ENCODE measurements at places on chromosomes 12 and 14.

DNA sequence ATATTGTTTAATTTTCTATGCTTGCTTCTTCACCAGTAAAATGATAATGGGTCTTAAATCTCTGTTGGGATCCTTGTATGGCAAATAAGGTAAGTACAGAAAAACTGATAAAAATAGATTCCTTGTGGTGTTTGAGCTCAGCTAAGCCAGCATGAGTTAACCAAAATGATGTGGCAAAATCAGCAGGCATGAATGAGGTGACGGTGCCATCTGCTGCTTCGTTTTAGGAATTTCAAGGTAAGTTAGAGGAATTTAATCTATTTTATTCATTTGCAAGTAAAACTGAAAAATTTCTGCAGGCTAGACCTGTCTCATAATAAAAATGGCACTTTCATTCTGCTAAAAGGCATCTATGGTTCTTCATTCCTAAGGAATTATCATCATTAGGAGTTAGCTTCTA is 10.0 kb upstream of the CLEC7A start:
- DNase-seq: no peak

DNA sequence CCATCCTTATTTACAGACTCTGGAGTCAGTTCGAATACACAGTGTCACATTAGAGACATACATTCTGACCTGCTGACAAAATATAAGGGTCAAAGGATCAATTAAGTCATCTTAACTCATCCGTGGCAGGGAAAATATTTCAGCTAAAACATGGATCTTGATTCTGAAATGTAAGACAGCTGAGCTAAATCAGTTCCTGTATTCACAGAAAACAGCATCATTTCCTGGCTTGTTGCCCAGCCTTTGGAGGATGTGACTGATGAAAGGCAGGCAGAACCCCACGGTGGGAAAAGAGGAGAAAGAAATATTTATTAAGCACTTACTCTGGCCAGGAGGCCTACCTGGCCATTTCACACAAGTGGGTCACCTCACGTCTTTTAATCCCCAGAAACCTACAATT is 101.9 kb downstream of the GAS2L3 start:
- DNase-seq: no peak

DNA sequence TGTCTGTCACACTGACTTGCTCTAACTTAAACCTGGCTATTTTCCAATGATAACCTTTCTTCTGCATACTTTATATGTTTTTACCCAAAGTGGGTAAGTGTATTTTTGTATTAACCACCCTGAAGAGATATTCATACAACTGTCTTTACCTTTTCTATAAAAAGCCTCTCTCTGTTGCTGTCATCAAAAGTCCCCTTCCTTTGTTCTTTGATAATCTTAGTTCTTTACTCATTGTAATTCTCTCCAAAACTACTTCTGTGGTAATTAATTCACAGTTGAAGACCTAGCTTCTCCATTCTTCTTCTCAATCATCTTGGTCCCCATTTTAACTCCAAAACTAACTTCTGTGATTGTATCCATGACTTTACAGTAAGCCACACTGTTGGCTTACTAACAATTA is 479.7 kb upstream of the MGAT4C start:
- no peak for DNase-seq

- DNase-seq: no peak
Measured at GRCh38 chr12:121799842-121800693, 3.7 kb upstream of the SETD1B start.

DNA sequence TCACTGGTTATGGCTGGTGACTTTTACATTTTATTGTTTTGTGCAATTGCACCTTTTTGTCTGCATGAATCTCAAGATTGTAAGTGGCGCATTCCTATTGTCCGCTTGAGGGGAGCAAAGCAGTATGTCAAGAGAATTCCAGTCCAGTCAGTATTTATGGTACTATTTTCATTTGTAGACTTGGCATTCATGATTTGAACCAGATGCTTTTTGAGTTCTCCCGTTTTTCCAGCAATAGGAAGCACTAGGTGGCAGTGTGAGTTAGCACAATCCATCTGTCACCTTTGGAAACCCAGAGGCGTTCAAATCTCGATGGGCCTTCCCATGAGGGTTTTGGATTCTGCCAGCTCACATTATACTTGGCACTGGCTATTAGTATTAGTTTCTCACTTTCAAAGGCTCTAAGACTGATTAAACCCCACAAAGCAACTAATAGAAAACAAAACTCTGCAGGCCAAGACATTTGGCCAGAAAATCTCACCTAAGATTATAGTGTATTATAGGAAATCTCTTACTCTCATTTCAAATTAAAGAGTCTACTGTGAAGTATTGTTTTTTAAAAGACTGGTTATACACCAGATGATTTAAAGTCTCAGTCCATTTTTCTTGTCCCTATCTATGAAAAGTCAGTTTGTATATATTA is 2.2 kb downstream of the DACT1 start:
- DNase-seq: peak; percentile 66

- no peak for DNase-seq
Measured at GRCh38 chr12:45756666-45757065, 27.2 kb downstream of the ARID2 start.

DNA sequence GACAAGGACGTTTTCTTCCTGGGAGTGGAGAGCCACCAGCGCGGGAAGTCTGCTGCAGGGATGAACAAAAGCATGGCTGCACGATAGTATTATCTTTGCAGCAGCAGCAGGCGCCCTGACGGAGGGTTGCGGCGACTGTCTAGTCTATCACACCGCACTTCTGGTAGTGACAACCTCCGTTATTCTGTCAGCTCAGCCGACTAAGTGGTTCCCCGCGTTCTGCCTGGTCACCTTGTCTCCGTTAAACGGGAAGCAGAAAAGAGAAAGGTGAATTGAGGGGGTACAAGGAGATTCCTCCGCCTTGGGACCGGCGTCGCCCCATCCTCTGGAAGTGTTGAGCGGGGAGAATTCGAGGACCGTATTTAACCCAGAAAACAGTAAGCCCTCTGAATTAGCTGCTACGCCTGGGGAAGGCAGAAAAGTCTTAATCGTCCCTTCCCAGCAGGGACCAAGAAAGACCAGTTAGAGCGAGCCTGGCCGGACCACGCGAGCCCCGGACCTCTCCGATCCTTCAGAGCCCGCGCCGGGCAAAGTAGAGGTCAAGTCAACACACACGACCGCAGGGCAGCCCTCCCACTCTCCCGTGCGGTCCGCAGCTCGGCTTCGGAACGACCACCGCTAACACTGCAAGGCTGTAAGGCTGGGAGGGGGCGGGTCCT is 536 bp upstream of the DAAM1 start:
- DNase-seq: no peak

- no peak for DNase-seq
Measured at GRCh38 chr14:72513965-72514659, 379.8 kb downstream of the DPF3 start.

DNA sequence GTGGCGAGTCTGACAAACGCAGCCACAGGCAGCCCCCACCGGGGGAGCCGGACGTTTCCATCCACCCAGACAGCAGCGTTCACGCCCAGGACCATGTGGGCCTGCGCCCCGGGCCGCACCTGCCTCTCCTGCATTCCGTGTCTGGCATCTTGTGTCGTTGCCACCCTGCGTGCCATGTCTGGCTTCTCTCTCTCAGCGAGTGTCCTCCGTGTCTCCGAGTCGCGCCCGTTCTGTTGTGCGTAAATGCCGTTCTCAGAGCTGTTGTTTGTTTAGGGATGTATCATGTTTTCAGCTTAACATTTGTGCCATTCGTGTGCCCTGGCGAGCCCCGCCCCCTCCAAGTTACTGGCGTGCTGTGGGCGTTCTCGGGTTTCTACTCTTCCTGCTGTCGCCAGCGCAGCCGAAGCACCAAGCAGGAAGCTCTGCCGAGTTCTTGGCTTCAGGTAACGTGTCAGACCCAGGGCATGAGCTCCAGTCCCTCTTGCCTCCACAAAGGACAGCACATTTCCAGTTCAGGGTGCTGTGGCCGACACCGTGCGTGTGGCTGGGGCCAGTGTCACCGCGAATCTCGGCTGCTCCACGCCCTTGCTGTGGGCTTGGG is 34.6 kb downstream of the NOC4L start:
- no peak for DNase-seq

DNA sequence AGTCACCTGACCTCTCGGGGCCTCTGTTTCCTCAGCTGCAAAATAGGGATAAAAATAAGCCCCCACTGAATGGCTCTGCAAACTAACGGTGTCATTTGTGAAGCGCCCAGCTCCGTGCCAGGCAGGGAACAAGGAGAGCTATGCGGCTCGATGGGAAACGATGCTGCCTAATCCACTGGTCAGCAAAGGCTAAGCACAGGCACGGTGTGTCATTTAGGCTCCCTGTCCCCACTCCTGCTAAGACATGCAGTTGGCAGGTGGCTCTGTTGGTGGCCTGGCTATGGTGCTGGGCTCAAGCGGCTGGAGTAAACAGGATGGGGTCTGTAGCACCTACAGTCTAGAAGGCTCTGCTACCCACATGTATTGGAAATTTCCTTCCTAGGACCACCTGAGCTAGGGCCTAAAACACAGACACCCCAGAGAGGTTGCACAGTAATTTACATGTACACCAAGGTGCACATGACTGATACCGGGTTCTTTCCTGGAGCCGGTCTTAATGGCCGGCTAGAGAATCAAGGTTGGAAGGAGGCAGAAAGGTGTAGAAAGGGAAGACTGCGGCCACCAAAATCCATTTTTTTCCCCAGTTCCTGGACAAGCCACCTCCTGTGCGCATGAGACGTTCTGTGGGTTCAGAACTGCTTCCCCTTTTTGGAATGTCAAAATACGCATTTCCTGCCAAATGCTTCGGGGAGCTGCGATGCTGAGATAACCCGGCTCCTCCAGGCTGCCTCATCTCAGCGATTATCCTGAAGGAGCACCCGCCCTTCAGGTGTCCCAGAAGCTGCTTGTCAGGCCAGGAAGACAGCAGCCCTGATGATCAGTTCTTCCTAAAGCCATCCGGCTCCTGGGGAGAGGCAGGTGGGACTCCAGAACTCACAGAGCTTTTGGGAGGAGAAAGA is 1.0 kb downstream of the CACNA2D4 start:
- no peak for DNase-seq

GRCh38 chr14:82385048-82385447 is 851.4 kb upstream of the SEL1L start:
- DNase-seq: no peak

DNA sequence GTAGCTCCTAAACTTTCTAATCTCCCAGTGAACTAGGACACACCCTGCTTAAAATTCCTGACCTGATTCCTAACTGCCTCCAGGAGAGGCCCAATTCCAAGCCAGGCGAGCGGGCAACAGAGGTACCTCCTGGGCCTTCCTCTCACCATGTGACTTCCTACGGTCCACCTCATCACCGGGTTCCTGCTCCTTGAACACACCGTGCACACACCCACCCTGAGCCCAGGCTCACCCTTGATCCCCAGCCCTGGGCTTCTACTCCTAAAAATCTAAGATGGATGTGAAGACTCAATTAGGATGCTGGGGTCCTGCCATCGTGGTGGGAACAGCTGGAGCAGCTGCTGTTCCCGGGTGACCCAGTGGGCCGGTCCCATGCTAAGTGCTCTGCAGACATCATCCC is 68.6 kb downstream of the CHGA start:
- no peak for DNase-seq

DNA sequence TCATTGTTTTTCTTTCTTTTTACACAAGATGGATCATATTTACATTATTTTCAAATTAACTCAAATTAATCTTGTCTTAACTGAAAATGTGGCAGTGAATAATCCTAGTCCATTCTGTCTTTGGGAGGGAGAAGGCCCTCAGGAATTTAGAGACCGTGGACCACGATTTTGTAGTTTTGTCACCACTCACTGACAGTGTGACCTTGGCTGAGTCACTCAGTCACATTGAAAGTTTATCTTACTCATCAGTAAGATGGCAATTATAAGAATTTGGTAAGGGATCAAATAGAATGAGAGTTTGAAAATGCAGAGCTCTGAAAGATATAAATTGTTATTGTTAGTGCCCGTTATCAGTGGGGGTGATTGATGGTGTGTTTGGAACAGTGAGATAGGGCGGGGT is 16.4 kb downstream of the FOXJ2 start:
- DNase-seq: no peak

- DNase-seq: no peak
Measured at GRCh38 chr12:40198601-40199000, 26.2 kb upstream of the LRRK2 start.

DNA sequence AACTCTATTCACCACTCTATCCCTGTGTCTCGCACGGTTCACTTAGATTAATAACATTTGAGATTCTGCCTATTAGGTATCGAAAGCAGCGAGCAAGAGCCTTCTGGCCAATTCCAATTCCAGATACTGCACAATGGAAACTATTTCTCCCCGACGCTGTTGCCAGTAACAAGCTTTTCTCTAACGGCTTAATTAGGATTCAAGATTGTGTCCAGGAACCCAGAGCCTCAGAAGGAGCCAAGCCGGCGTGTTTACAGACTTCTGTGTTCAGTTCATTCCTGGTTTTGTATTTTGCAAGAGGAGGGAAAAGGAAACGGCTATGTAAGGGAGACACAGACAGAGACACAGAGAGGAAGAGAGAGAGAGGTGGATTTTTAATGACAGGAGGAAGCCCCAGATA is 185.6 kb downstream of the DICER1 start:
- DNase-seq: no peak

- no peak for DNase-seq
Measured at GRCh38 chr12:123121670-123122069, 29.2 kb downstream of the PITPNM2 start.

DNA sequence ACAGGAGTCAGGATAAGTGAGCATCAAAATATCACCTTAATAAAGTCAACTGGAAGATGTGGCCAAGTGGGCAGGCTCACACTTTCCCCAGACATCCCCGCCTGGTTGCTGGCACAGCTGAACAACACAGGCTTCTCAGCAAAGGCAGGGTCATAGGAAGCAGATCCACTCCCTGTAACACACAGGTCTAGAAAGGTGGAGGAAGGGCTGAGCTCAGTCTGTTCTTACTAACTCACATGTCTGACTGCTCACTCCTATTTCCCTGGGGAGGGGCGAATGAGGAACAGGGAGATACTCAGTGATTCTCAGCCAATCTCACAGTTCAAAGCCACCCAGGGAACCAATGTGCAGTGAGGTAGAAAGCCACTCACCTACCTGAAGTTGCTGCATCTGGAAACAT is 45.0 kb upstream of the AMN1 start:
- no peak for DNase-seq

DNA sequence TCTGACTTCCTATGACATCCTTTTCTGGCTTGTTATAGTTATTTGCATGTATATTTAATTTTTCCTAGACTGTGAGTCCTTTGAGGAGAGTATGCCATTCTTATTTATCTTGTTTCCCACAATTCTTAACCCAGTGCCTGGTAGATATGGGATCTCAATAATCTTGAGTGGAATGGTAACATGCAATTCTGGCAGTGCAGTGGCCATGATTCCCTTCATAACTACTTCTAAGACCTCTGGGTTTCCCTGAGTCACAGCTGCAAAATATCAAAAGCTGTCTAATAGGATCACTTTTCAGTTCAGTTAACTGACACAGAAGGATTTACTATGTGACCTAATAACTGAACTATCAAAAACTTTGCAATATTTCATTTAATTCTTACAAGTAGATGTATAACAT is 135.0 kb downstream of the ADAMTS20 start:
- no peak for DNase-seq

DNA sequence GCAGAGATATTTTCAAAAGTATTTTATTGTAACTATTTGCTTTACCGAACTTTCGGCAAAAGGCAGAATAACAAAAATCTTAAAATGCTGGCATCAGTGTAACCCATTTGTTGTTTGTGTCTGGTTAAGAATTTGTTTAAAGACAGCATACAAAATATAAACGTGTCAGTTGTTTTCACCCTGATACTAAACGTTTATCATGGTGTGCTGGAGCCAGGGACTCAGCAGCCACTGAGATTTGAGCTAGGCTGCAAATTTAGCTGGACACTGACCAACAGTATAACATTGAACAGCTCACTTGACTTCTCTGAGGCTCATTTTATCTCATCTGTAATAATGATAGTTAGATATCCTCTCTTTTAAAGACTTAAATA is 183.7 kb downstream of the TMTC3 start:
- DNase-seq: no peak

Data from BJ (cell line).